ENCODE measurements at places on chromosomes 3 and 15.

DNA sequence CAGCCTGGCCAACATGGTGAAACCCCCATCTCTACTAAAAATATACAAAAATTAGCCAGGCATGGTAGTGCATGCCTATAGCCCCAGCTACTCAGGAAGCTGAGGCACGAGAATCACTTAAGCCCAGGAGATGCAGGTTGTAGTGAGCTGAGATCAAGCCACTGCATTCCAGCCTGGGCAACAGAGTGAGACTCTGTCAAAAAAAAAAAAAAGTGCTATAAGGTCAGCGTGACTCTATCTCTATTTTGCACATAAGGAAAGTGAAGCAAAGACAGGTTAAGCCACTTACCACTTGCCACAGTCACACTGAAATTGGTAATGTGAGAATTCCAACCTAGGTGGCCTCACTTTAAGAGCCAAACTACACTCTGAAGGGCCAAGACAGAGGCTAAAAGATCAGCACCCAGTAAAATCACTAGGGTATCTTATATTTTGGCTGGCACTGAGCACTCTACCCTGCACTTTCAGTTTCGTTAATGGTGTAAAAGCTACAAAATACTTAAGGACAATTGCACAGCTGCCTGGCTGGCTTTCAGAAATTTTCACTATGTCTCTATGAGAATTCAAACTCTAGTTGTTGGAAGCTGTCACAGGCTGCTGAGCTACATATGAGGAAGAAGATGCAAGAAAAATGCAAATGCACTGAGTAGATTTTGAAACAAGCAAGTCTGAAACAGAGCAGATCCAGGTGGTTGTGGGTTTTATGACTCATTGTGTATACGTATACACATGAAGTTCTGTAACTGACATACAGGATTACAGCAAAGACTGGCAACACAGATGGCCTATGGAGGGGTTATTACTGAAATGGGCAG is 32.7 kb downstream of the TRANK1 start:
- DNase-seq, result no peak

DNA sequence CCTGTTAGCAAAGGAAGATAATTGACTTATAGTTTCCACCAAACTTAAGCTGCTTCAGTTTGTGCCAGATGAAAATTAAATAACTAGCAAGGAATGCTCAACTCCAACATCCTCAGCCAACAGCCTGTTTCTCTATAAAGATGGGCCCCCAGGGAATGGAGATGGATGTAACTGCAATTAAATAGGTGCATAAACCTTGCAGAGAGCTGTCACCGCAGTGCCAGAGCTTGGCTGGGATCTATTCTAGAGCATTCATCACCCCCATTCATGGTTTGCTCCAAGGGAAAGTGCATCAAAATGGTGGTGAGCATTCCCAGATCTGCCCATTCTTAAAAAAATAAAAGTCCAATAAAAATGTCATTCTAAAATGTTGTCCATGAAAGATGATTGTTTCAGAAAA is 19.7 kb upstream of the RORA start:
- DNase-seq, result no peak

DNA sequence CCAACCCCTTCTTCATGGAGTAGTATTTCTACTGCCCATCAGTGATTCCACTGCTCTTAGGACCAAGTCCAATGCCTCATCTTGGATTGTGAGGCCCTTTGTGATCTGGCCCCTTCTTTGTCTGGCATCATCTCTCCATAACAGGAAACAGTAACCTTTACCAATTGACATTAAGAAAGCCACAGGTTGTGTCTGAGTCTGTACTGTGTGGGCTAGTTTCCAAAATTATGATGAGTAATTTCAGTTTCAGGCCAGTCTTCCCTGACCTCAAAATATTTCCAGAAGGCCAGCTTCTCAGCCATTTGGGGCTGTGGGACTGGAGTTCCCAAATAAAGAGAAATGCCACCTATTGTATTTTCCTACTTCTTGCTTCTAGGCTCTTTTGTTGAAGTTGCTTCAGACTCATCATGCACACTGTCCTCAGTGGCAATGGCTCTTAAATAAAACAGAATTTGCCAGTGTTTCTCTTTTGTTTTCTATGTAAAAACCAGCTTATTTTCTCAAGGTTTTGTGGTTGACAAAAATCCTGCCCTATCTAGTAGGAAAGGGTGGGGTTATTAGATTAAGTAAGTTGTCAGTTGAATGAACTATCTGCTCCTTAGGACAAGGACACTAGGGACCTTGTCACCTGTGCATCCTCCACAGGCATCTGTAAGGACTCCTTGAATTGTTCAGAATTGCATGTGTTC is 47.0 kb upstream of the ACKR4 start:
- no peak for DNase-seq

GRCh38 chr15:74129586-74130154 is 716 bp upstream of the ISLR2 start:
- no peak for DNase-seq

GRCh38 chr3:11391174-11391879 is 119.1 kb downstream of the ATG7 start:
- no peak for DNase-seq

DNA sequence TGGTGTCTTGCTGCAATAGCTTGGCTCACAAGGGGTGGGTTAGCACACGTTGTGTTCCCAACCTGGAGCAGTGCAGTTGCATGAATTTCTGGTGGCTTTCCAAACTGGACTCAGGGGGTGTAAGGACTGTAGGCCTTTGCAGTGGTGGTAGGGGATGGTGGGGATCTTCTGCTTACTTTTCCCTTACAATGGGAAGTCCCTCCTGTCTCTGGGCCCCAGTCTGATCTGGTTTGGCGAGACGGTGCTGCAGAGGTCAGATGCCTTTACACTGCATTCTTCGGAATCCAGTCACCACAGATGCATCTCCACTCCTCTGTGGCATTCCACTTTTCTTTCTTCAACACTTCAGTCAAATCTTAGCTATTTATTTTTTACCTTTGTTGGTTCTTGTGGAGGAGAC is 132.1 kb downstream of the DOCK3 start:
- DNase-seq, result no peak

Data from neural crest cell (in vitro differentiated cells).